ENCODE measurements at places on chromosomes 11 and 22.

DNA sequence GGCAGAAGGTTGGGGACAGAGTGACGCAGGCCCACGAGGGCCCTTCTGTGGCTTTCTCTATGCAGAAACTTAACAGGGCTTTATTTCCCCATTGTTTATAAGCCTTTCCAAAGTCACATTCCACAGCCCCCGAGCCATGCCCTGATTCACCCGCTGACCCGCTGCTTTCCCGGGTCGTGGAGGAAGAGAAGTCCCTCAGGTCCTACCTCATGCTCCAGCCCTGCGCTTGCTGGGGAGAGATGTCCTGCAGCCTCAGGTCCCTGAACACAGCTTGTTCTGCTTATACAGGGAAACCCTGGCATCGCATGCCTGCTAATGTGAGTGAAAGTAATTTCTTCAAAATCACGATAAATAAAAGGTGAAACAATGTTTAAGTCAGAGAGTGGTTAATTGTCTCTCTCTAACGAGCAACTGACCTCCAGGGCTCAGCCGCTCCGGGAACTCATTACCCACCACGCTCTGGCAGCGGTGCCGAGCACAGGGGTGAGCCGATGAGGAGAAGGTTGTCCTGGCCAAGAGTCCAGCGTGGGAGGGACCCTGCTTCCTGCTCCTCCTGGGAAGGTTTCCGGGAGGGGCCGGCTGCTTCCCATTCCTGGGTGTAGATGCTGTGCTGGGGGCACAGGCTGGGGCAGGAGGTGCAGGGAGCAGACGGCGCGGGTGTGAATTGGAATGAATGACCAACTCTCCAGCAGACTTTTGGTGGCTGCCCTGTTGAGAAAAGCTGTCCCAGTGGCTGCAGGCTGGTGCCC is 595.2 kb downstream of the BRD1 start:
- DNase-seq, result no peak

DNA sequence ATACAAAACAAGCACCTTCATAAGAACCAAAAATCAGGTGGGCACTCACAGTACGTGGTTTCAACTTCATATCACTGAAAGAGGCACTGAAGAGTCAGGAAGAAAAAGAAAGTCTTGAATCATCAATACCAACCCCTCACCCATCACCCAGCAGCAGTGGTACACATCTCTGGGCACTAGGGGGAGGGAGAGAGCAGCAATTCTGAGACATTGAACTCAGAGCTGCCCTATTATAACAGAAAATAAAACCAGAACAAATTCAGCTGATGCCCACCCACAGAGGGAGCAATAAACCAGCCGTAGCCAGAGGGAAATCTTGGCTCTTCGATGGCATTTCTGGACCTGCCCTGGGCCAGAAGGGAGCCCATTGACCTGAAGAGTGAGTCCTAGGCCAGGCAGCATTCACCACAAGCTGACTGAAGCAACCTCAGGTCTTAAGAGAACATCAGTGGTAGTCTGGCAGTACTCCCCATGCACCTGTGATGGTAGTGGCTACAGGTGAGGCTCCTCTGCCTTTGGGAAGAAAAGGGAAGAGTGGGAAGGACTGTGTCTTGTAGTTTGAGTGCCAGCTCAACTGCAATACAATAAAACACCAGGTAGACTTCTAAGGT is 42.2 kb upstream of the FAM181B start:
- no peak for DNase-seq

DNA sequence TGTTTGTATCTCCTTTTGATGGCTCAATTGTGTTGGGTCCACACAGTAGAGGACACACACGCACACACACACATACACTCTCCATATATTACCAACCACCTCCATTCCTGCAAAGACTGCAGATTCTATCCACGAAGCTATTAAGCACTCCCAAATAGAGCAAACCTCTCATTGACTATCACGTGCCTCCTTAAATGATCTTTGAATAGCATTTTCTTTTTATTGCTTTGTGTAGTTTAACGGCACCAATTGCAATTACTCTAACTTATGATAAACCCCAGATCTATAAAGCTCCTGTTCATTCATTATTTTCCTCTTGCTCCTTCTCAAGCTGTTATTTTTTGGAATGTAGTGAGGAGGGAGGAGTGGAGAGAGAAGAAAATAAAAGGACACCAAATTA is 204.7 kb downstream of the ST3GAL4 start:
- no peak for DNase-seq

- DNase-seq, result no peak
Measured at GRCh38 chr22:19483481-19484244, 3.9 kb downstream of the CDC45 start.

- no peak for DNase-seq
Measured at GRCh38 chr11:60208951-60209350, 26.1 kb upstream of the MS4A6A start.

GRCh38 chr22:19793661-19794310 is 33.2 kb downstream of the TBX1 start:
- DNase-seq, result no peak

DNA sequence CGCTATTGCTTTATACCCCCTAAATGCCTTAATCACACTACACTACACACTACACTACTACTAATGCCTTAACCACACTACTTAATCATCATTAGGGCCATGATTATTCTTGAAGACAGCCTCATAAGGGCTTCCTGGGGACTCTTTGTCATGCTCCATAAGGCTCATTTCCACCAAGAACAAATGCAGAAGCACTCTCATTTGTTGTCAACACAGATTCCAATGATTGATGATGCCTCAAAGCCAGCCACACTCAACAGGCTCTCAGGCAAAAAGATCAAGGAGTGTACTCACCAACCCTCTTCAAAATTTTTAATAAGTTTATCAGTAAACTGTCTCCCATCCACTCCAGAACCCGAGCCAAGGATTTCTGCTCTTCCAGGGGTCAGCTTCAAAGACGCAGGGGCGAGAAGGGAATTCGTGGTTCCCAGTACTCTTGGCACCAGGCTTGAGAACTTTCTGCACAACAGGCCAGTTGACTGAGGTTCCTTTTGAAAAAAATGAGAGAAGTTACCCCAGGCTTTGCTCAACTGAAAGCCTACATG is 204.7 kb upstream of the GUCY1A2 start:
- no peak for DNase-seq

- no peak for DNase-seq
Measured at GRCh38 chr11:77340501-77340900, 39.0 kb upstream of the GDPD4 start.

GRCh38 chr22:19118329-19118880 is 3.8 kb downstream of the DGCR2 start:
- DNase-seq, result no peak

- DNase-seq, result no peak
Measured at GRCh38 chr11:111395749-111396148, 16.7 kb upstream of the POU2AF1 start.

DNA sequence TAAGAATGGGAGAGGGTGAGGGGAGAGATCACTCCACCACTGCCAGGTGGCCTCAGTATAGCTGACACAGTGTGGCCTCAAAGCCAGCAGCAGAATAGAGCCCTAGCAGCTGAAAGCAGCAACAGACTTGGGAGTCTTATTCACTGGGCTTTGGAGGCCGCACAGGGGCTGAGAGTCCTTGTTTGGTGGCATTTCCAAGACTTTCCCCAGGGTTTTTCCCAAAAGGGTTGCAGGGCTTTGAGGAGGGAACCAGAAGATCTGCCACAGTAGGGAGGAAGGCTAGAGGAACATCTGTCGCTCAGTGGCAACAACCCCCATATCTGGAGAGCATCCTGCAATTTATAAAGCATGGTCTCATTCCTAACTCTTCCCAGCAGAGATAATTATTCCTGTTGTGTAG is 35.0 kb upstream of the RCN1 start:
- DNase-seq, result no peak

DNA sequence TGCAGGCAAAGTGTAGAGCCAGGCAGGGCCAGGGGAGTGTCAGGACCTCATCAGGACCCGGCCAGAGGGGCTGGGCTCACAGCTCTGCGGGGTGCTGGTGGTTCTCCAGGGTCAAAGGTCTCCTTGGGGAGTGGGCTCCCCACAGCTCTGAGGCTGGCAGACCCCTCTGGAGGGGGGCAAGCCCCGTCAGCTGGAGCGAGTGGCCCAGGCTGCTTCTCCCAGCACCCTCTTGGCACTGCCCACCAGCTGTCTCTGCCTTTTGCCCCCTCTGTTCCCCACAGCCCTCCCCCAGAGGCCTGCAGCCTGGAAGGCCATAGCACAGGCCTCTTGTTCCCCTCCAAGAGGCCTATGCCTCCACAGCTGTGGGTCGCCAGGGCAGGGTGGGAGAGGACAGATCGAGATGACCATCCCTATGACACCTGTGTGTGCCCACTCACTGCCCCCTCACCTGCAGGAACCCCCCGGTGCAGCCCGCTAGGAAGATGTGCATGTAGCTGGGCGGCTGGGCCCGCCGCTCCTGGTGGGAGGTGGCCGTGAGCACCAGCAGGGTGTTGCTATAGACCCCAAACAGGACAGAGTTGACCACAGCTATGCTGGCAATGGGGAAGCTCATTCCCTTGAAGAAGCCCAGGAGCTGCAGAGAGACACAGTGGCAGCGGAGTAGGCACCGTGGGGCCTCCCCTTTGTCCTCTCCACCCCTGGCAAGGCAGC is 3.4 kb downstream of the SLC25A45 start:
- no peak for DNase-seq

DNA sequence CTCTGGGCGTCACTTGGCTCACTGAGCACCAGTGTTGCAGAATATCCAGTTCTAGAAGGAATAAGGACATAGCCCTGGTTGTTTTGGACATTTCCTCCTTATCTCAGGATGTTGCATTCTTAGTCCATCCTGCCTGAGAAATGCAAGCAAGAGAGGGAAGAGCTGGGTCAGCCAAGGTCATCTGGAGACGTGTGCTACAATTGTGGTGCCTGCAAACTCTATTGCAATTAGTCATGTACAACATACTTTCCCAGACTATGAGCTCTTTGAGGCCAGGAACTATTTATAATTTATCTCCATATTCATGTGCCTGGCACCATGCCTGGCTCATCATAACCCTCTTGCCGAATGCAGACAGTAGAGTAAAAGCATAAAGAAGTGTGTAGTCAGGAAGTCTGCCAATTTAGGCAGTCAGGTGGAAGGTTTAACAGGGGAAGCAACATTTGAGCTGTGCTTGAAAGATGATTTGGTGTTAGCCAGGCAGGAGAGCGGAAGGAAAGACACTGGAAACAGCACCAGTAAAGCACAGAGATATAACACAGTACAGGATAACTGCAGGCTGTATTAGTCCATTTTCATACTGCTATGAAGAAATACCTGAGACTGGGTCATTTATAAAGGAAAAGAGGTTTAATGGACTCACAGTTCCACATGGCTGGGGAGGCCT is 129.4 kb upstream of the PAX6 start:
- DNase-seq, result no peak

- no peak for DNase-seq
Measured at GRCh38 chr22:26766510-26767350, 109.3 kb downstream of the MIAT start.

DNA sequence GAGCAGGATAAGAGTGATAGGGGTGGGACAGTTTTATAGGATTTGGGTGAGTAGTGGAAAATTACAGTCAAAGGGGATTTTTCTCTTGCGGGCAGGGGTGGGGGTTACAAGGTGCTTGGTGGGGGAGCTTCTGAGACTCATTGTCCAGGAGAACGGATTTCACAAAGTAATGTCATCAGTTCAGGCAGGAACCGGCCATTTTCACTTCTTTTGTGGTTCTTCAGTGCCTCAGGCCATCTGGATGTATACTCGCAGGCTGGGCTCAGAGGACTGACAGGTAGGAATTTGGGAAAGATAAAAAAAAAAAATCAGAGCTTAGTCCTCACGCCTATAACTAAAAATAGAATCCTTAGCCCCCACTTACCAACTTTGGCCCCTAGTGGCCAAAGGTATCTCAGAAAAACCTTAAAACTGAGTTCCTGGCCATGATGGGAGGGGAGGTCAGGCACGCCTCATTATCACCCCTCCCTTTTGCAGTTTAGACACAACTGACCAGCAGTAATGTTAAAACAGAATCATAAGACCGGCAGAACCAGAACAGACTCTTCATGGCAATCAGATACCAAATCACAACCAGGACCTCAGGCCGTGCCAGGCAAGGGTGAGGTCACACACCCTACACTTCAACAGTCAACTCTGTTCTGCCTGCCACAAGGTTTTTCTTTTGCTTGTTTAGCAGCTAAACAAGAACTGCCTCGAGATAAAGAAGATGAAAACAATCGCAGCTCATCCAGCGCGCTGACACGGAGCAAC is 8.9 kb upstream of the APOBEC3G start:
- DNase-seq, result no peak

- no peak for DNase-seq
Measured at GRCh38 chr22:46026899-46027210, 49.9 kb upstream of the WNT7B start.

GRCh38 chr11:131595797-131596196 is 225.4 kb downstream of the NTM start:
- DNase-seq, result no peak

DNA sequence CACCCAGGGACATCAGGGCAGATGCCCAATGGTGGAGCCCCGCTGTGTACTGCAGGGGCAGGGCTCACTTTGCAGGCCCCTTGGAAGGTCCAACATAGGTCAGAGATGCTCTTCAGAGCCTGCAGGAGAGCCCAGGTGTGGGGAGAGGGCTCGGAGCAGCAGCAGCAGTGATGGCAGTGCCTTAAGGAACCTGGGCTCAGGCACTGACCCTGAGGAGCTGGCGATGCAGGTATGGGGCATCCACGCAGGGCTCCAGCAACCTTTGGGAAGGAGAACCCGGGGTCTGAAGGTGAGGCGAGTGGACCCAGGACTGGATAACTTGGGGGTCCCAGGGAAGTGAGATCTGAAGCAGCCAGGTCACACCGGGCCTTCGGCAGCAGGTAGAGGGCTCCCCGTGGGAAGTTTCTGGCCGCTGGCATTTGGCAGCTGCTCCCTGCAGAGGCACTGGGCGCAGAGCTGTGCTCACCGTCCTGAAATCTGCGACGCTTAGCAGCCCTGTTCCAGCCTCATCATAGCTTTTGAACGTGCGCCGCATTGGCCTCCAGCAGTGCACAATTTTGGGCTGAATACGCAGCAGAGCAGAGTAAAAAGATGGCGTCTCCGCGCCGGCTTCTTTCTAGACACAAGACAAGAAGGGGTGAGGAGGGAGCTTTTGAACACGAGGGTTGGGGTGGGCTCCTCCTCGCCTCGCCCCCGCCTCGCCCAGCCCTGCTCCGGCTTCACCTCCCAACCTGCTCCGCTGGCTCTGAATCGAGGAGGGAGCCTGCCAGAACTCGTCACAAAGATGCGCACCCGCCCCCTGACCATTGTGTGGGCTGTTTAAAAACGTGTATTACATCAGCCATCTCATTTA is 118.8 kb downstream of the MPPED1 start:
- DNase-seq, result no peak

DNA sequence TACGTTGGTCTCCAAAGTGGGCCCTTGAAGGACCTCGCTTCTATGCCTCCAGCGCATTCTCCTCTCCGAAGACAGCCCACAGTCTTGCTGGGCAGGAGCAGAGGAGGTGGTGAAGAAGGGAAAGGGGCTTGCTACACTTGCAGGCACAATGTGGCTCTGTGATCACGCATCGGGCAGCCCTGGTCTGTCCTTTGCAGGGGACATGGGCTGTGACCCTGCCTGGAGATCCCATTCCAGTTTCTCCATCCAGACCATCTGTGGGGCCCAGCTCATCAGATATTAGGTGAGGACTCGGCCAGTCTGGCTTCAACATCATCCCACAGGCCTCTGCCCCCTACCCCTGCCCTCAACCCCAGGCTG is 810 bp downstream of the APOA1 start:
- no peak for DNase-seq

Data from SIG-M5 (cell line).